Stimulated activated CD4-positive, alpha-beta T cell treated with anti-CD3 and anti-CD28 coated beads, TNF-alpha, amount 100 ng/mL, for 1 hour (primary cell): ENCODE measurements at places on chromosomes 1 and 21.

GRCh38 chr1:22457345-22457744 is 5.7 kb downstream of the ZBTB40 start:
- no peak for DNase-seq

GRCh38 chr1:191984856-191985255 is 173.4 kb upstream of the RGS18 start:
- no peak for DNase-seq

- DNase-seq = no peak
These were observed 20.9 kb downstream of the SLC26A9 start for GRCh38 chr1:205922314-205922713.

DNA sequence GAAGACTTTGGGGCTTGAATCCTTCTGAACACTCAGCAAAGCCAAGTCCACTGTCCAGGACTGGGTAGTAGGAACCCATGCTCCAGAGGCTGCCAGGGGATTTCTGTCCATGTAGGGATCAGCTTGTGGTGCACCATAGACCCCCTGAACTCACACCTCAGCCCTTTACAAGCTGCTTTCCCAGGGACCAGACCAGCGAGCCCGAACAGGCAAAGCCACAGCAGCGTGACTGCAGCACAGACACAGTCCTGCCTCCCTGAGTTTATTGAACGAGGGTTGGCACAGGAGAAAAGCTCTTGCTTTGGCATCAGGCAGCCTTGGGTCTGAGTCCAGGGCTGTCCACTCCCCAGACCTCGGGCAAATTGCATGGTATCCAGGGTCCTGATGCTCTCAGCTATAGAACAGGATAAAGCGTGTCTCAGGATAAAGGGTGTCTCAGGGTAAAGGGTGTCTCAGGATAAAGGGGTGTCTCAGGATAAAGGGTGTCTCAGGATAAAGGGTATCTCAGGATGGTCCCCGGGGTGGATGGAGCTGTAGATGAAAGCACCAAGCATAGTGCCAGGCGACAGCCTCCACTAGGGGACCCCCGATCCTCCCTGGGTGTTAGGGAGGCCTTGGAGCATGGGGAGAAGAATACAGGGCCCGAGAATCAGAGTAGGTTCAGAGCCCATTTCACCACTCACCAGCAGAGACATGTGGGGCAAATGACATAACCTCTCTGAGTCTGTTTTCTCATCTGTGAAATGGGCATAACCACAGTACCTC is 648.8 kb downstream of the NPHP4 start:
- DNase-seq = no peak

GRCh38 chr1:143727263-143727662 is 244.5 kb downstream of the FAM72C start:
- no peak for DNase-seq

DNA sequence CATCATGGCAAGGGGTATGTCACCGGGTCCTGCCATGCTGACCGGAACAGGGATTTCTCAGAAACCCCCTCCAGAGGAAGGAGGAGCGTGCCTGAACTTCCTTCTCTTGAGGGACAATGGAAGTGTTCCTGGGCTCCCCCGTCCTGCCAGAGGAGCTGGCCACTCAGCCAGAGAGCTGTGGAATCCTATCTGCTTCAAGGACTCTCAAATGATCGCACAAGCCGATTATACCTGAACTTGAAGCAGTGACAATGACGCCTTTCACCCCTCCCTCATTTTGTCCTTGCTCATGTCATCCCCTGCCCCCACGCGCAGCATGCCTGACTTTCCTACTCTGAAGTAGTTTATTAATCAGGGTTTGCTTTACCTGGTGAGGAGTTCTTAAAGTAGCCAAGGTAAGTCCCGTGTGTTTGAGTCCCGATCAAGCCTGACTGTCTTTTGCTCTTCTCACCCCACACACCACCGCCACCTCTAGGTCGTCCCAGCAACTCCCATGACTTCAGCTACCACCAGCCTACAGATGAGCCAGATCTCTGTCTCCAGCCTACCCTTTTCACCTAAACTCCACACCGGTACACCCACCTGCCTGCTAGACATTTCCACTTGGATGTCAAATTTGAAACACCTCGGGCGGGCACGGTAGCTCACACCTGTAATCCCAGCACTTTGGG is 25.0 kb upstream of the PRELP start:
- no peak for DNase-seq

GRCh38 chr1:215094381-215094780 is 11.8 kb downstream of the KCNK2 start:
- no peak for DNase-seq

DNA sequence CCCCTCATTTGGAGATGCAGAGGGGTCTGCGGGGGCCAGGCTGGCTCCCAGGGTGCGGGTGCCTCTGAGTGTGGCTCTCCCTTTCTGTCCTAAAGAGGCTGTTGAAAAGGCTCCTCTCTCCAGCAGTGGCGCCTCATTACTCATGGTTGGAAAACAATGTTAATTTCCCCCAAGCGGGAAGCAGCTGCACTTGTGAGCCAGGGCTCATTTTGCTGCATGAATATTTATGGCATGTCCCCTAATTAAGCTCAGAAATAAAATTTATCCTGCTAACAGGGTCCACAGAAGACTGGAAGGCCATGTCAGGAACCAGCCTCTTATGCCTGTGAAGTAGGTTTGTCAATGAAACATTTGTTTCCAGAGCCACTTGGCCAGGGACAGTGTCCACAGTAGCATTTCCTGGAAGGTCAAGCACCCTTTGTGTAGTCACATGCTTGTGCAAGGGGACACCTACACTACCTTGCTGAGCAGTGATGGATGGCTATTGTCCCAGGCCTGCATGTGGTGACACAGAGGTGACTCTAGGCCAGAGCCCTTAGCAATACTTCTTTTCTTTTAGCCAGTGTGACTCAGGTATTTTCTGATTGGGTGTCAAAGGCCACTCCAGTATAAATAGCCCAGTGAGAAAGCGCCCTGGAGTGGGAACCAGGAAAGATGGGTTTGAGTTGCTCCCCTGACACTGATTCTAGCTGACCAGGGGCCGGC is 259.0 kb downstream of the FOXD2 start:
- DNase-seq = no peak

DNA sequence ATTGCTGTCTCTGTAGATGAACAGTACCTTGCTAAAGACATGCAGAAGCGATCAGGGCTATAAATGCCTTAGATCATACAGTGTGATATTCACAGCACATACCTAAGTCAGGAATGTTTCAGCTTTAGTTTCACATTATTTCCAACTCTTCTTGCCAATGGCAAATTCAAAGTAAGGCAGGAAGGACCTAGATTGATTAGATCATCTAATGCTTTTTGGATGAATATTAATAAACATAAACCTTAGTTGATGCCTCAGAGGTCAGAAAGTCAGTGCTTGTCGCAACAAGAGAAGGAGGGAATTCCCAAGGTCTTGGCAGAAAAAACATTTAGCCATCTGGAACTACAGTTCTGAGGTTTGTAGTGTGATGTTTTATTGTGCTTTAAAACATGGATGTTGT is 122.3 kb downstream of the TNFSF18 start:
- no peak for DNase-seq

DNA sequence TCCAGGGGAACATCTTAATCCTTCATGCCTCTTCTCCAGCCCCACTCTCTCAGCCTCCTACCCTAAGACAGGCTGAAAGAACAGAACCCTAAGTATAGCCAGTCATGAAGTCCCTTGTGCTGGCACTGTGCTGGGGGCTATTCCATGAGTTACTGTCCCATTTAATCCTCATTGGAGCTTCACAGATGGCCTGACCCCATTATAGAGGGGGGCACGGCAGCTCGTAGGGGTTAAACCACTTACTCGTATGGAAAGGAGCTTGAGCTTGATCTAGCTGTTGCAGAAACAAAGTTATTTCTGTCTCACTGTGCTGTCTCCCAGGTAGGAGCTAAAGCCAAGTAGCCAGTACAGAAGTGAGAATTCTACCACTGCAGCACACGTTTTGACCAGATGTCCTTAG is 203.2 kb upstream of the COA6 start:
- DNase-seq = no peak

- DNase-seq = no peak
These were observed 27.8 kb upstream of the EPS8L3 start for GRCh38 chr1:109791495-109792043.

DNA sequence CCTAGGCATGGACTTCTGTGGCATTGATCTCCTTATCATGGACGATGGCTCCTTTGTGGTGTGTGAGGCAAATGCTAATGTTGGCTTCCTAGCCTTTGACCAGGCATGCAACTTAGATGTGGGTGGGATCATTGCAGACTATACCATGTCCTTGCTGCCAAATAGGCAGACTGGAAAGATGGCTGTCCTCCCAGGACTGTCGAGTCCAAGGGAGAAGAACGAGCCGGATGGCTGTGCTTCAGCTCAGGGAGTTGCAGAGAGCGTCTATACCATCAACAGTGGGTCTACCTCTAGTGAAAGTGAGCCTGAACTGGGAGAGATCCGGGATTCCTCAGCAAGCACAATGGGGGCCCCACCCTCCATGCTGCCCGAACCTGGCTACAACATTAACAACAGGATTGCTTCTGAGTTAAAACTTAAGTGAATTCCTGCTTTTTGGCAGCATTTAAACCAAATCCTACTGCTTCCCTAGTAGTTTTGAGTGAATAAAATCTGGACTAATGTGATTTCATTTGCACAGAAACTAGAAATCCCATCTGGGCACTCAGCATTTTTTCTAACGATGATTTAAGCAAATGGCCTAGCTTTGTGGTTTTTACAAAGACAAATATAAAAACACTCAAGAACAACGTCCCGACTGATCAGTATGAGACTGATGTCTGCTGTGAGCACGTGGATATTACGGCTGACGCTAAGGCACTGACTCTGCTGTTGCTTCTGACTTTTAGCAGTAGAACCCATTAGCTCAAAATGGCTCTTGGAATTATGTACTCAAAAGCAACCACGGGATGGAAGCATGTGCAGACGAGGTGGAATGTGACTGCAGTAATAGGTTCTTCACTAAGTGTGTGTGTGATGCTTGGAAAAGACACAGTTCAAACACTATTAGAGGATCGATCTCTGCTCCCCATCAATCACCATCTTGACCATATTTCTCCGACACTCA is 34.2 kb downstream of the RIMKLA start:
- no peak for DNase-seq

- DNase-seq = no peak
These were observed 856.3 kb upstream of the B3GALT2 start for GRCh38 chr1:194042736-194043135.

DNA sequence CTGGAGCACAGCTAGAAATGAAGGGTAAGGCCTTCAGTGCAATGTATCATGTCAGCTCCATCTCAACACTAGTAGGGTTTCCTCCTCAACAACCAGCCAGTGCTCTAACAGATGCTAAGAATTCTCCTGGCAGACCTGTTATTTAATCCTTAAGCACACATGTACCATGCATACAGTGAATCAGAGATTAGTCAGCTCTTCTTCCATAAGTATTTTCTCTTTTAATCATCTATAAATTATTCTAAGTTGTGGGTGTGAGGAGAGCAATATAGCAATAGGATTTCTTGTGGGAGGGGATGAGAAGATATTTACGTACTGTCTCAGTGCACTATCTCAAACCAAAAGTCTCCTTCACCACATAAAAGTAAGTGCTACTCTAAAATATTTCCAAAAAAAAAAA is 95.3 kb downstream of the COP1 start:
- no peak for DNase-seq

GRCh38 chr1:205669341-205670149 is 10.8 kb downstream of the SLC45A3 start:
- no peak for DNase-seq

DNA sequence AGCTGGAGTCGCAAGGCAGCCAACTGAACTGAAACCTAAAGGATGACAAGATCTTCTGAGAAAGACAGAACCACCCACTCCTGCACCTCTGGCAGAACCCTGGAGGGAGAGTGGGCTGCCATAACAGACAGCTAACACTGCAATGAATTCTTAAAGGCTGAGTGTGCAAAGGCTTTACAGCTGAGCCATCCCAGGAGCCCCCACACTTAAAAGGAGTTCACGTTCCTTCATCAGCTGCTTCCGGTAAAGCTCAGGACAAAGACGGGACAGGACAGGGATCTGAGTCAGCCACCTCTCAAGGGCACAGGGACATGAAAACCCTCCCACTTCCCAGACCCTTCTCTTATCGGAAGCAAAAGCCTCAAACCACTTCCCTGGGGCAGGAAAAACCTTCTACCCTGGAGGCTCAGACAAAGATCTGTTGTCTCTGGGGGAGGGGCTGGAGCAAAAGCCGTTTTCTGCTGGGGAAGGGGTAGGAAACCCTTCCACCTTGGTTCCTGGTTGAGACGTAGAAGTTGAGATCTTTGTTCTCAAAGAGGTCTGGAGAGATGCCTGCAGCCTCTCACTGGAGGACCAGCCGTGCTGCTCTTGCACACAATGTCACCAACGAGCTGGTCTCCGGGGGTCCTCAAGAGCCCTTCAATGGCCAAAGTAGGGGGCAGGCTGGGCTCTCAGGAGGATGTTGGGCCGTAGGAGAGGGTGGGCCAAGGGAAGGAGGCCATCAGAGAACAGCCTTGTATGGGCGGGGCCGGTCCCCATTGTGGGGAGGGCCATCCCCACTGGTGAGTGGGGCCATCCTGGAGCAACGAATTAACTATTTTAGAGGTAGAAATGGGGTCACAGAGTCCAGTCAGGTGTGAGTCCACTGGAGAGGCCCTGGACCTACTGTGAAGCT is 452.4 kb downstream of the PTPRU start:
- no peak for DNase-seq

GRCh38 chr1:8351693-8352470 is 34.0 kb downstream of the SLC45A1 start:
- DNase-seq = no peak

DNA sequence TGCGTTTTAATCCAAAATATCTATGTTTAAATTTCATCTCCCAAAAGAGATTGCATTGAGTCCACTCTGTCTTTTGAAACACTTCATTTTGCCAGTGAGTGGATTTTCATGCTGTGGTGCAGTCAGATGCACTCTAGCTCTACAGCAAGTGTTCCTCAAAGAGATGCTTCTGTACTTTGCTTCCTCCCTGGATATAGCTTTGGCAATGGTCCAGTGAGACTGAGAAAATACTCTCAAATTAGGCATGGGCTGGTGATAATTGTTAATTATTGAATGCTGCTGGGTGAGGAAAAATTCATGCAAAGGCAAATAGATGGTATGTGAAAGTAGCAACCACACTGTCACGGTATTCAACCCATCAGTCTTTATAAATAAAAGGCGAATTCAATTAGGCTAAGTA is 396.9 kb downstream of the ADGRL2 start:
- DNase-seq = no peak

DNA sequence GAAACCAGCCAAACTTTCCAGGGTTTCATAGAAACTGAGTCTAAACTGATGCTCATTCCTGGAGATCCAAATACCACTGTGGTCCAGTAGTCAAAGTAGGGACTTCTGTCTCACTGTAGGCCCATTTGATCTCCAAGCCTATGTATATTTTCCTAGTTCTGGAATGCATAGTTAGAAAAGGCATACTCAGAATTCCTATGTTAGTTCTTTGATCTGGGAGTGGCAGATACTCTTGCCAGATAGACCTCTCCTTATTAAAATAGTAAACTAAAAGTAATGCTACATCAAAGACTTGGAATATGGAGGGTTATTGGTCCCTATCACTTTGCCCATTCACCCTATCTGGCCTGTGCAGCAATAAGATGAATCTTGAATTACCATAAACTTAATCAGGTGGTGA is 10.4 kb upstream of the SGIP1 start:
- no peak for DNase-seq

GRCh38 chr1:115099693-115100050 is 10.4 kb upstream of the TSPAN2 start:
- no peak for DNase-seq

GRCh38 chr1:155649676-155650075 is 38.9 kb downstream of the YY1AP1 start:
- DNase-seq = no peak
